ENCODE measurements at places on chromosomes 4 and X.

GRCh38 chrX:50941638-50942037 is 31.1 kb downstream of the BMP15 start:
- DNase-seq = no peak

- peak; percentile 43 for DNase-seq
These were observed at the start of gene USP11 for GRCh38 chrX:47232803-47233332. USP11 (plus strand) TSS chrX:47233009; CDS start chrX:47233044, 35 bp downstream.

DNA sequence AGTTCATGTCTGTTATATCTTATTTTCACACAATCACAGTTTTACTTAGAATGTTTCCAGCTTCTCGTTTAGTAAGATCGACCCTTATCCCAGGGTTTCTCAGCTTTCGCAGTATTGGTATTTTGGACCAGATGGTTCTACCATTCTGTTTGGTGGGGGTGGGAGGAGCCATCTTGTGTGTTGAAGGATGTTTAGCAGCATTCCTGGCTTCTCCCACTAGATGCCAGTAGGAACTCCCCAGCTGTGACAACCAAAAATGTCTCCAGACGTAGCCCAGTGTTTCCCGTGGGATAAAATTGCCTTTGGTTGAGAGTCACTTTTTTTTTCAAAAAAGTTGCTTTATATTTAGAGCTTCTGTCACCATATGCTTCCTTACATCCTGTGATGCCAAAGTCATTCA is 90.9 kb upstream of the TLR2 start:
- no peak for DNase-seq

DNA sequence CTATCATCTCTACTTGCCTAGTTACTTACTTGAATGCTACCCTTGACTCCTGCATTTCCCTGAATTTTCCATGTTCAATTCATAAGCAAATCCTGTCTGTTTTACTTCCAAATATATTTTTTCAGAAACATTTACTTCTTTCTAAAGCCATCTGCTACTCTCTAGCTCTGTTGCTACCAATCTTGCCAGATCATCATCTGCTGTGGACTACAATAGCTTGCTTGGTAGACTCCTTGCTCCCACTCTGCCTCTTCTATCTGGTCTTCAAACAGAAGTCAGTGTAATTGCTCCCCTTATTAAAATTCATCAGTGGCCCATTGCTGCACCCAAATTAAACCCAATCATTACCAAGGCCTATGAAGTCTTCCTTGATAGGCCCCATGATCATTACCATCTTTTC is 151.6 kb upstream of the HPGD start:
- no peak for DNase-seq

- DNase-seq = no peak
These were observed 183.1 kb upstream of the MXRA5 start for GRCh38 chrX:3529466-3530010.

DNA sequence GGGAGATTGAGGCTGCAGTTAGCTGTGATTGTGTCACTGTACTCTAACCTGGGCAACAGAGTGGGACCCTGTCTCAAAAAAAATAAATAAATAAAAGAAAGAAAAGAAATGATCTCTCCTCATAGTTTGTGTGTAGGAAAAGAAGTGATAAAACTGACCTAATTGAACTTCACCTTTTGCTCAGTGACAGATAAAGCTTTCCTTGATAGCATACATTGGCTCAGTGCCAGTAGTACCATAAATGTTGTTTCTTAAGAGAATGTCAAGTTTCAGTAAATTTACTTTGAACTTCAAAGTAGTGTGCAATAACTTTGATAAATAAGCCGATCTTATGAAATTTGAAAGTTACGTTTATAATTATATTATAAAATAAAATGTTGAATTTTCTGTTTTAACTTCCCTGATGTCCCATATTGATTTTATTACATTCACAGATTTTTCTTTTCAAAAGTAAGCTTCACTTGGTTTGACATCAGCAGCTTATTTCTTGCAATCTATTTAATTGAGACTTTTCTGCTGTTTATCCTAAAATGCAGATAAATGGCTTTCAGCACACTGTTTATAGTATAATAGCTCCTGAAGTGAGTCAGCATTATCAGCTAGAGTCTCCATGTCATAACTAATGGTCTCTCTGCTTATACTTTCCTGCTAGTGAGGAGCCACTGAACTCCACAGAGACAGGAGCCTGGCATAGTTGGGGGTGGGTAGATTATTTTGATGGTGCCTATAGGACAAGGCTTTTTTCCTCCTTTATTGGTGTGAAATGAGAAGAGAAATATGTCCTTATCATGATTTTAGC is 330.1 kb downstream of the BMPR1B start:
- no peak for DNase-seq

DNA sequence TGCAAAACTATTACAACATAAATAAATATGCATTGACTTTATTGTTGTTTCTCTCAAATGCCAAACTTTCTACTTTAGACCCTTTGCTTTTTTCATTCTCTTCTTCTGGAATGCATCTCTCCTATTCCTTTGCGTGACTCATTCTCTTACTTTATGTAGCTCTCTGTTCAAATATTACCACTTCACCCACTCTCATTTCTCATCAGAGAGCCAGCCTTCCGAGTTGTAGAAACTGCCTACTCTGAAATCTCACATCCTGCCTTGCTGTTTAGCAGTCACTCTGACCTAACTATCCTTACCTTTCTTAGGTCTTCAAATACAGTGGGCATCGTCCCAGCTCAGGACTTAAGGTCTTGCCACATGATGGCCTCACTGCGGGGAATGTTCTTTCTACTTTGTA is 143.5 kb downstream of the GALNTL6 start:
- DNase-seq = no peak

DNA sequence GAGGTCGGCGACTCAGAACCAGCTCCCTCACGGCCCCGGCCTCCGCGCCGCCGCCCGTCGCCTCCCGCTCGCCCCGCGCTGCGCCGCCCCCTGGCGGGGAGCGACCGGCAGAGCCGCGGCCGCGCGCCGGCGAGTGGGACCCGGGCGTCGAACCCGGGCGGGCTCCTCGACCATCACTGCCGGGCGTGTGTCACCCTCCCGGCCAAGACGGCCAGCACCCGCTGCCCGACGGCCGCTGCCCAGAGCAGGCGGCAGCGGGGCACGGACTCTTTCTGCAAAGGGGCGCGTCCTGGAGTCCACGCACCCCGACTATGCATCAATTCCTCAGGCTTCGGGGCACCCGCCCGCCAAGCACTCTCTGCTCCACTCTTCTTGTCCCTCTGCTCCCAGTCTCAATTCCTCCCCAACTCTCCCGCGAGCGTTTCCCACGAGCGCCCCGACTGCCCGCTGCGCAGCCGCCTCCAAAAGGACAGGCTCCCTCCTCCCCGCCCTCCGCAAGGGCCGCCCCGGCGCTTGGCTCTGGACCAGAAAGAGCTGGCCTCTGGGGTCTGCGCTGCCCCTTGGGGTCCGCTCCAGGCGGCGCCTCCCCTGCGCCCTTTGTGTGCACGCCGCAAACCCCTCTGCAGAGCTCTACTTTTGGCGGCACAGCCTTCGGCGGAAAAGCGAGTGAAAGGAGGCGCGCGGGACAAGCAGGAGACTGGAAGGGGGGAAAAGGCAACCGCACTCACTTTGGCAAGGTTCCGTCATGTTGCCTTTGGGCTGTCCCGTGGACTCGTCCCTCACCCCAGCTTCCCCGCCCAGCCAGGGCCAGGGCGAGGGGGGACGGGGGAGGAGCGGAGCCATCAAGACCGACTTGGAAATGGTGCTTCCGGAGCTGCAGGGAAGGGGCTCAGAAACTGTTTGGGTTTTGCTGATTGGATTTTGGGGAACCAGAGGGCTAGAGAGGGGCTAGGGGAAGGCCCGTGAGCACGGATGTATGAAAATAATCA is 1.0 kb downstream of the PDE5A start:
- DNase-seq = peak; percentile 65

DNA sequence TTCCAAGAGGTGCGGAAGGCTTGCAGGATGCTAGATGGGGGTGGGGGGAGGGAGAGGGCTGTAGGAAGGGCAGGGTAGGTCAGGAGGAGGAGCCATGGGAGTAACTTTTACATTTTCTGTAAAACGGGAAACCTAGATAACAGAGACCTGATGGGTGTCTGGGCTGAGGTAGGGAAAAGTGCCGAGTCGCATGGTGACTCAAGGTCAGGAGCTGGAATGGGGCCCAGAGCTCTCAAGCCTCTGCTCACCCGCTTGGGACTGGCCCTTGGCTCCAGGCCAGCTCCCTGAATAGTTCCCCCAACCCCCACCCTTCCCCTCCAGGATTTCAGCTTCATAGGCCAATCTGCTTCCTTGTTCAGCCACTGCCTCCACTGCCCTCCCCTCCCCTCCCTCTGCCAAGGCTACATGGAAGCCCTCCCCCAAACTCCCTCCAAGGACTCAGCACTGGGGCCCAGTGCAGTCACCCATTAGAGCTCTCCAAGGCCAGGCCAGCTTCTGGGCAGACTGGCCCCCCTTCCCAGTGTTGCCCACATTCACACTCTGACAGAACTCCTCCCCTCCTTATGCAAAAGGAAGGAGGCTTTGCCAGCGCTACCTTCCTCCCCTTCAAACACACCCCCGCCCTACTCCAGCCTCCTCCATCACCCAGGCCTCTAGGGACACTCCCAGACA is 43.6 kb downstream of the TSC22D3 start:
- DNase-seq = no peak

- no peak for DNase-seq
These were observed 15.3 kb downstream of the MRPL1 start for GRCh38 chr4:77877771-77878565.

- no peak for DNase-seq
These were observed 212.7 kb downstream of the SLIT2 start for GRCh38 chr4:20464381-20464780.

- DNase-seq = no peak
These were observed at the start of gene HELT for GRCh38 chr4:185017964-185018772. HELT (plus strand) TSS chr4:185018490; CDS start chr4:185018929, 439 bp downstream.

DNA sequence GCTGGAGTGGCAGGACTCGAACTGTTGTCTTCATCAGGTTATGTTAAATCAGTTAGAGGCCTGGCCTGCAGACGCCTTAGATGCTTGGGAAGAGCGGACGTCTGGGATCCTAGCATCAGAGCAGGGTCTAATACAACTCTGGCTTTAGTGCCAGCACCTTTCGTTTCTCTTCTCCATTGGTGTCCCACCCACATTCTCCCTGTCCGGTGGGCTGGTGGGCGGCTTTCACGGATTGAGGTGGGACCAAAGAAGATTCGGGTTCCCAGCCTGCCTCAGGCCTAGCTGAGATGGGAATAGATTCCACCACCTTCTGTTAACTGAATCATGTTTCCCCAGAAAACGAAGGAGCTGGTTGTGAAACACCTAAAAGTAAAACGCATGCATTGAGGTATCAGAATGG is 939 bp downstream of the PDK3 start:
- DNase-seq = no peak

DNA sequence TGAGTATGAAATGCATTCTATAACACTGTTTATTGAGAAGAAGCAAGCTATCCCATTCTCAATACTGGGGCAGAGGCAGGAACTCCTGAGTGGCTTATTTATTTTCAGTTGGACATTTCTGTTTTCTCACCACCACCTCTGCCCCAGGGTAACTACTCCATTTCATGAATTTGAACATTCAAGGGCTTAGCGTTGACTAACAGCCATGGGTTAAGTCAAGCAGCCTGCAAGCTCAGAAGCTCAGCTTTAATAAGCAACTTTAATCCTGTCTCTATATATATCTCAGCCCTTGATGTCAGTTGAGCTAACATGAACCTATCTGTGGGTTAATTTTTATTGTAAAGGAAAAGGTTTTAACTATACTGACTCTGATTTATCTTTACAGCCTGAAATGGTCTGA is 93.8 kb downstream of the MBNL3 start:
- no peak for DNase-seq

- no peak for DNase-seq
These were observed 50.2 kb downstream of the LEF1 start for GRCh38 chr4:108118505-108118904.

GRCh38 chrX:23435575-23435974 is 100.9 kb downstream of the PTCHD1 start:
- no peak for DNase-seq

- DNase-seq = no peak
These were observed 143.0 kb downstream of the TECRL start for GRCh38 chr4:64266263-64266662.

DNA sequence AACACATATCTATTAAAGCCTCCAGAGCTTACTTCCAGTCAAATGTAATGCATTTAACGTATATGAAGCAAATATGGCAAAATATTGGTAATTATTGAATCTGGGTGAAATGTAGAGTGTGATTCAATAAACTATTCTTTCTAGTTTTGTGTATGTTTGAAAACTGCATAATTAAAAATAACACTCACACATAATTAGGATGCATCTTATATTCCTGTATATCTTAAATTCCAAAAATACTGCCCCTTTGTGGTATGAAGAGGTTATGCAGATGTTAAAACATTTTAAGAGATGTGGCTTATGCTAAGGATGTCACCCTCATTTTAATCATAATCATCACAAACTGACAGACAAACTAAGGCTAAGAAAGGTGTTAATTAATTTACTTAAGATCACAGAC is 182.9 kb downstream of the COX18 start:
- no peak for DNase-seq

Data from progenitor cell of endocrine pancreas (in vitro differentiated cells).